ENCODE measurements at places on chromosomes 7 and 10.
A peak's percentile ranks its signal among the peaks of the same experiment; 100 is the strongest.

- no peak for DNase-seq
These were observed 88.2 kb downstream of the GSDME start for GRCh38 chr7:24668927-24669635.

DNA sequence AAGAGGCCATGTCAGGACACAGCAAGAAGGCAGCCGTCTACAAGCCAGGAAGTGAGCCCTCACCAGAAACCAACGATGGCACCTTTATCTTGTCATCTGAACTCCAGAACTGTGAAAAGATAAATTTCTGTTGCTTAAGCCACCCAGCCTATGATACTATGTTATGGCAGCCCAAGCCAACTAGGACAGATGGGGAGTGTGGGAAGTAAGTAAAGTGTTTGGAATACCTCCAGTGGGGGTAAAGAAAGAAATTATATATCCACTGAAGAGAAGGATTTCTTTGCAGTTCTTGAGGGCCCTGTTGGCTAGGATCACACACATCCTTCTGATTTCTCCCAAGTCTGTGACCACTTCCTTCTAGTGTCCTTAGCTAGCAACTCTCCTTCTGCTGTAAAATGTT, 384.4 kb downstream of the TNS3 start:
- no peak for DNase-seq

DNA sequence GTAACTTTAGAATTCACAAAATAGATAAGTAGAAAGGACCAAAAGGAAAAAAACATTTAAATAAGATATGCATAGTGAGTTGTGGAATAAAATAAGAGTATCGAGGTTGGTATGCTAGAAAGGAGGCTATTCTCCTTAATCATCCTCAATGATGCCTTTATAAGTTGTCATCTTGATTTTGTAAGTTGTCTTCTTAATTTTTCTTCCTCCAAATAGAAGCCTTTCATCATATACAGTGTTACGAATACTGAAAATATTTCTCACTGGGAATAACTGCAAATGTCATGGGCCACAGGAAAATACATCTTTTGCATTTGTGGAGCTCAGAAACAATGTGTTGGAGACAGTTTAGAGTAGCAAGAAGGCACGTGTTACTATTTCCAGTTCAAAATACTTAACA, 31.5 kb upstream of the PRTFDC1 start:
- DNase-seq = no peak

- no peak for DNase-seq
These were observed 430.4 kb downstream of the TFEC start for GRCh38 chr7:115600207-115600606.

DNA sequence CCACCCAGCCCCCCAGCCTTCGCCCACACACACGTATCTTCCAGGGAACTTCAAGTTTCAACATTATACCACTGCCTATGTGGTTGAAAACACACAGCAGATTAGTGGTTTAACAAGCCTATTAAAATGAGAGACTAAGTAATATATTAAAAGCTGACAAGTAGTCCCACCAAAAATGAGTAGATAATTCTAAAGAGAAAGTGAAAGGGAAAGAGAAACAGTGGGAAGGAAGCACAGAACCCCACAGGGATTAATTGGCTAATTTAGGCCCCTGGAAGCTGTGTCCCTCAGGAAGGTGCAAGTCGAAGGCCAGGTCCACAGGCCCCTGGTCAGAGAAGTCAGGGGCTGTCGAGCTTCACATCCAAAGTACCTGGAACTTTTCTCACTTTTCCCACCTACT, 210.5 kb upstream of the YAE1 start:
- DNase-seq = no peak

GRCh38 chr7:51062222-51062987, 254.2 kb downstream of the COBL start:
- no peak for DNase-seq

GRCh38 chr7:102897211-102897631, 15.6 kb upstream of the LRRC17 start:
- peak; percentile 27 for DNase-seq

- DNase-seq = no peak
These were observed 6.9 kb upstream of the ATP6V0E2 start for GRCh38 chr7:149866779-149867447.

DNA sequence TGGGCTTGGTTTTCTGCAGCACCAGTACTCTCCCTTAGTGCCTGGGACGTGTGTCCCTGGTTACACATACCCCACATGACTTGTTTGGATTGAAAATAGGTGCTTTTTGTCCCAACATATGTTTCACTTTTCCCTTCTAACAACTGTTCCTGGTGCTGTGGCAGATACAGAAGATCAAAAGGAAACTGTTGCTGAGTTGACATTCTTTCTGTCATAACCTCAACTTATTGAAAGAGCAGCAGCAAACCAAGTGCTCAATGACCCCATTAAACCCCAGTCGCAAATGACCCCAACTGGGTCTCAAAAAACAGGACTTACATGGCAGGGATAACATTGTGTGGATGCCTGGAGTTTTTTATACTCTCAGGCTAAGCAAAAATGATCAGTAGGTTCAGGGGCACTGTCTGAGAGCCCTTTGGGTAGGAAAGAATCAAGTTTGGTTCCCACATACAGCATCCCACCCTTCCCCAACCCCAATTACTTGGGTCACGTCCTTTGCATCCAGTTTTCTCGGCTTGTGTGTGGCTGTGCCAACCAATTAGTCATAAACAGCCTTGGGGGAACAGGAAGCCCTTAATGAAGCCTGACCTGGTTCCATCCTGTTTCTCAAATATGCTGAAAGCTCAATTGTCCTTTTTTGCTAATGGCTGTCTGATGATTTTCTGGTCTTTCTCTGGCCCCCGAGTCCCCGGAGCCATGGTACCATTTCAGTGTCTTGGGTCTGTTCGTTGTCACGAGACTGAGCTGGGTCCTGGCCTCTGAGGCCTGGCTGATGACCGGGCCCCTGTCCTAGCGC, 4.9 kb downstream of the HKDC1 start:
- DNase-seq = peak; percentile 65

DNA sequence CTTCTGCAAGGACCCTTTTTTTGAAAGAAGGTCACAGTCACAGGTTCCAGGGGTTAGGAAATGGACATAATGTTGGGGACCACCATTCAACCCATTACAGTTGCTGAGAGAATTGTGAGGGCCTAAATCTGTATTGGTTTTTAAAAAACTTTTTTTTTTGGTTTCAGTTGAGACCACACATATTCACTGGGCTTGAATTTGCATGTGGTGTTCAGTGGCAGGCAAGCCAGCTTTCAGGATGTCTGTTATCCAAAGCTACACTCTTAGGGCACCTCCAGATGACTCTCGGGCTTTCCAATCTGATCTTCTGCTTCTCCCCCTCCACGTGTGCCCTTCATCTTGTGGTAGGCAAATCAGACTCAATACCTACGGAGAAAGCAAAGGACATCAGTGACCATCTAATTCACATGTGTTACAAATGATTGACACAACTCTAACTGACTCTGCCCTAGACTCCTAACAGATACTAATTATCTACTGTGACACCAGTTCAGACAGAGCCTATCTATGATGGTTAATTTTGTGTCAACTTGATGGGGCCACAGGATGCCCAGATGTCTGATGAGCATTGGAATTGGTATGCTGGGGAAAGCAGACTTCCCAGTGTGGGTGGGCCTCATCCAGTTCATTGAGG, 93.3 kb upstream of the ELMO1 start:
- DNase-seq = no peak

GRCh38 chr10:69974551-69975155, 78.0 kb upstream of the MACROH2A2 start:
- peak; percentile 51 for DNase-seq

DNA sequence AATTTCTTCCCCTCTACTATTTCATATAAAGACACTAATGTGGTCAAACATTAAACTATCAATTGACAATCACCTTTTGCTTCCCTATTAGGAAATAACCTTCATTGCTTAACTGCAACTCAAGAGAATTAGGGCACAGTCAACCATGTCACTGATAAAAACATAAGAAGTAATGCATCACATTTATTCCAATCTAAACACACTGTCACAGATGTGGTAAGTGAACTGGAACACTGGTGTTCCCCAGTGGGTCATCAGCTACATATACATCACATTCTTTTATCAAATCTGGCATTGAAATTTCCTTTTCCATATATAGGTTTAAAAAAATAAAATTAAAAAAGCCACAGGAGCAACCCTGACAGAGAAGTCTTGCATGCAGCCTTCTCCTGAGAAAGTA, 3.7 kb downstream of the TRIL start:
- no peak for DNase-seq

GRCh38 chr7:112091768-112092167, 114.4 kb downstream of the DOCK4 start:
- no peak for DNase-seq

DNA sequence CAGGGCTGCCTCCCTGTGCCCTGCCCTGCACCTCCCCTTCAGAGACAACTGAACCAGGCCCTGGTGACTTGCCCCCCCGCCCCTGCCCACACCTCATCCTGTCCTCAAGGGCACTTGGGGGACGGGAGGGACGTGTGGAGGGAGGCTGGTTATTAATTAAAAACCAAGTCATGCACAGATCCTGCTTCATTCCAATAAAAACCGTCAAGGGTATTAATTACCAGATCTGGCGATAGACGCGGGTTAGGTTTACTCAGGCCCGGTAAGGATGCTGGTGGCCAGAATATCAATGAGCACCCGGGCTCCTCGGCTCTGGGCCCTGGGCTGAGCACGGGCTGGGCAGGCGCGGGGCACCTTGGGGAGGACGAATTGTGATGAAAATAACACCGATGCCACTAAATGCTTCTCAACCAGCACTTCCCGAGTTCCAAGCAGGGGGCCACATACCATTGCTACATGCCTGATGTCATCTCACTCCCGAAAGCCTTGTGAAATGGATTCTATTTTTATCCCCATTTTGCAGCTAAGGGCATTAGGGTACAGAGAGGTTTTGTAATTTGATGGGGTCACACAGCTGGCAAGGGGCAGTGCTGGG, 24.5 kb upstream of the GTF2IRD1 start:
- DNase-seq = no peak

DNA sequence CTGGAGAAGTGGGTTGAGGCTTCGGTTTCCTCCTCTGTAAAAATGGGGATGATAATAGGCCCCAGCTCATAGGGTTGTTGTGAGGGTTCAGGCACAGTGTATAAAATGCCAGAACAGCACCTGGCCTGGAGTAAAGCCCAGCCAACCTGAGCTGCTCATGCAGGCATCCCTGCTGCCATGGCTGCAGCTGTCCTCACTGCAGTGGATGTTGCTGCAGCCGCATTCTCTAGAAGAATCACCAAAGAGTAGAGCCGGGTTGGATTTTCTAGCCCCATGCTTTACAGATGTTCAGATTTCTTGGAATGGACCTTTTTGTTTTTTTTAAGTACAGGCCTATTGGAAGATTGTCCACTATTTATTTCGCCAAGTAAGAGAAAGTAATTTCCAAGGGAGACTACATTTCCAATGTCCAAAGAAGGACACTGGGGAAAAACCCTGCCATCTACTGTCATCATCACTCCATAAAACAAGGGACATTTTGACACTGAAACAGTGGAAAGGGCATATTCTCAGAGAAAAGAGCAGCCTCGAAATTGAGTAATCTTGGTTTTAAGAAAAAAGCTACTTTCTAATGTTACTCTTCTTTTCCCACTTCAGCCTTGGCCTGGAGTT, 147.5 kb upstream of the TCF7L2 start:
- no peak for DNase-seq

GRCh38 chr7:7157887-7158271, 24.5 kb upstream of the C1GALT1 start:
- no peak for DNase-seq

GRCh38 chr7:158613481-158613880, 25.9 kb upstream of the PTPRN2 start:
- no peak for DNase-seq

DNA sequence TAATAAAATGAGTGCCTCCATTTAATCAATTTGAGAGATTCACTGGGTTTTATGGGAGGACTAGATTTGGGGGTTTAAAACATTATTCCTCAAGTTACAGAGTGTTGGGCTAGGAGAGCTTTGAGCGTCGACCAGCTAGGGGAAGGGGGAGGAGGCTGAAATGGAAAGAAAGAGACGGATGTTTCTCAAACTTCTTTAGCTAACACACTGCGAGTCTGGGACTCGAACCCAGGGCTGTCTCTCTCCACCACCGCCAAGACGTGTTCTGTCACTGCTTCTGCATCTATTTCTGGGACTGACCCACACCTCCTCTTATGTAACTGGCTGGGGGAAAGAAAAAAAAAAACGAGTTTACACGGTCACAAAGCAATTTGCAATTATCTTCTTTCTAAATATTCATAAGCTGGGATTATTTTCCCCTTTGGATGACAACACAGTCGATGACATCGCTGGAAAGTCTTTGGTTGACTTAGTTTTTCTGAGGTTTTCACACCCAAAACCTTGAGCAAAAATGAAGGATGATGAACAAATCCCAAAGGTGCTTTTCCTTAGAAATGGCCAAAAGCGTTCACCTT, 27.2 kb downstream of the CHST15 start:
- DNase-seq = no peak

GRCh38 chr10:73252445-73253224, at the start of gene MRPS16:
TSS of gene MRPS16 (minus strand) at chr10:73252644. CDS start at chr10:73252482, 162 bp downstream.
- peak; percentile 98 for DNase-seq

- no peak for DNase-seq
These were observed 87.8 kb downstream of the HDAC9 start for GRCh38 chr7:18583305-18583704.

GRCh38 chr7:45663965-45664633, 89.9 kb downstream of the ADCY1 start:
- peak; percentile 44 for DNase-seq

GRCh38 chr7:130369831-130370550, 10.3 kb upstream of the CPA1 start:
- no peak for DNase-seq

DNA sequence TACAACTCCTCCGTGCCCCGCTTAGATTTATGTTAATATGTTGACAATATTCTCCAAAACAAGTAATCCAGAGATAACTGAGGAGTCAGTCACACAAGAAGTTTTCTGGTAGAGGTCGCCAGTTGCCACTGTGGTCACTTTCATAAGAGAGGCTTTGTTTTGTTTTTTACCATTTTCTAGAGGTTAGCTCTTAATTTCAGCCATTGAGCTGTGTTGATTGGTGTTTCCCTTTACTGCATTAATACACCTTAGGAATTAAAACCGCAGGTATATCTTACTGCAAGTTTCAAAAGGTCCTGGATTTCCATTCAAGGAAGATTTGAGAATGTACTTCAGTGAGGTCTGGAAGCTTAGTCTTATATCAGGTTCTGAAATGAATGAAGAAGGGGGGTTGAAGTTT, 3.5 kb downstream of the BMI1 start:
- peak; percentile 42 for DNase-seq

- no peak for DNase-seq
These were observed 30.7 kb downstream of the PLCE1 start for GRCh38 chr10:94024407-94024806.

DNA sequence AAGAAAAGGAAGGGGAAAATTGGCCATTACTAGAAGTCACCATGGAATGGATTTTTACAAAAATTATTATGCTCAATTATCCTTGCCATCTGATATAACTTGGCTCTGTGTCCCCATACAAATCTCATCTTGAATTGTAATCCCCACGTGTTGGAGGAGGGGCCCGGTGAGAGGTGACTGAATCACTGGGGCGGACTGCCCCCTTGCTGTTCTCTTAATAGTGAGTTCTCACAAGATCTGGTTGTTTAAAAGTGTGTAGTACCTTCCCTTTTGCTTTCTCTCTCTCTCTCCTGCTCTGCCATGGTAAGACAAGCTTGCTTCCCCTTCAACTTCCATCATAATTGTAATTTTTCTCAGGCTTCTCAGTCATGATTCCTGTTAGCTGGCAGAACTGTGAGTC, 1023.6 kb downstream of the XPNPEP1 start:
- no peak for DNase-seq

Data from eye (tissue), 1 donor.